Activated T-cell treated with anti-CD3 and anti-CD28 coated beads, Interleukin-2, amount 50 U/mL, for 4 hours (primary cell): ENCODE measurements at places on chromosomes 11 and 22. TPM values are rescaled to one million over a fixed set of nuclear protein-coding genes. Genes with fewer than 3 reads are reported as not detected.

DNA sequence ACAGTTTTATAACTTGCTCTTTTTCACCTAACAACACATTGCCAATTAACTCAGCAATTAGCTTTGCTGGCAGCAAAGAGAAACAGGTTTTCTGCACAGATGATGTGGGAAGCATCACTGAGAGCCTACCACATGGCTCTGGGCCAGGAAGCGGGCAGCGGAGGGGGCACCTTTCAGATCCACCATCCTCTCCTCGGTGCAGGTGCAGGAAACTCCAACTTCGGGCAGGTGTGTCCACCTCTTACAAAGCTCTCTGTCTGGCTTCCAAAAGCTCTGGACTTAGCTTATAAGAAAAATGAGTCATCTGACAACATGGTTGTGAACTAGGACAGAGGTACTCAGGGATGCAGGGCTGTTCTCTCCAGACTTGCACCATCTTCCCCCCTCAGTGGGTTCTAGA lies 77.0 kb downstream of the RPS6KA4 start:
- DNase-seq = no peak

- DNase-seq = no peak
These were observed 41.7 kb downstream of the KIAA1671 start for GRCh38 chr22:24994070-24994763.

The PATE3 gene
- total RNA-seq = not detected

The OR2AG1 gene
- total RNA-seq = not detected

The API5 gene
- total RNA-seq = 216 TPM
